ENCODE measurements at places on chromosomes 7 and 10.

GRCh38 chr10:106278383-106278782, 886.1 kb downstream of the SORCS1 start:
- DNase-seq, result no peak

DNA sequence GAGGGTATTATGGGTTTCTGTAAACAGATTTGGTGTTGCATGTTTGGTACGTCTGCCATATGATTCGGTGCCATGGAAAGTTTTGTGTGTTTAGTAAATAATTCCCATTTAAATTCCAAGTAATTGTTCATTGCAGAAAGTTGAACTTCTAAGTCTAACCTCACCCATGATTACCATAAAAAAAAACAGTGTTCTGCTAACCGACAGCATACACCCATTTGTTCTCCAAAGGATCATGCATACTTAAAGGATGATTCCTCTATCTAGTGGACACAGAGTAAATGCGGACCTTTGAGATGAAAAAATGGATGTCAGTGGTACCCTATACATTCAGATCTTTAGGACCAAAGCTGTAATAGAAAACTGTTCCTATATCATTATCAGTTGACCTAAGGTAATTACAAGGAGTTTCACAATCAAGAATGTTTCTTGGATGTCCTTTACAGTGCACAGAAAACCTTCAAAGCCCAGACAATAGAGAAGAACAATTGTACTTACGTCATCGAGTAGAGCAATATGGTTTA, 209.9 kb downstream of the CRPPA start:
- DNase-seq, result no peak

DNA sequence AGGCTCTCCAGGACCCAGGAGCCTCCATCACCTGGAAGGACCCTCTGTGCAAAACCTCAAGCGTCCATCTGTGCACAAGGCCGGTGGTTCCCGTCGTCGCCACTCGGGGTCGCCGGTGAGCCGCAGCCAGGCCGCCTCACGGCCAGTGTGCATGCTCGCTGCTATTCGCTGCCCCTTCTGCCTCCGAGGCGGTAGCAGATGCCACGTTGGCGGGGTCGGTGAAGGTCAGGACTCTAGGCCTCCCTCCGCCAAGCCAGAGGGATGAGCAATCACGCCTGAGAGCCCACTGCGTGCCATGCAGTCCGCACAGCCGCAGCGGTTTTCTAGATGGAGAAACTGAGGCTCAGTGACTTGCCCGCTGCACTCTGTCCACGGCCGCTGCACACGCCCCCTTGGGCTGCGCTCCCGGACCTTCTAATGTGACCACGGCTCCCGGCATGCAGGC, 5.7 kb downstream of the UPK3B start:
- peak; percentile 56 for DNase-seq

- DNase-seq, result peak; percentile 36
Measured at GRCh38 chr7:121329191-121330052, 622 bp downstream of the WNT16 start.

- no peak for DNase-seq
Measured at GRCh38 chr10:95837356-95837776, 70.4 kb upstream of the CC2D2B start.

GRCh38 chr7:130154501-130155317, 50.5 kb downstream of the TMEM209 start:
- peak; percentile 87 for DNase-seq

DNA sequence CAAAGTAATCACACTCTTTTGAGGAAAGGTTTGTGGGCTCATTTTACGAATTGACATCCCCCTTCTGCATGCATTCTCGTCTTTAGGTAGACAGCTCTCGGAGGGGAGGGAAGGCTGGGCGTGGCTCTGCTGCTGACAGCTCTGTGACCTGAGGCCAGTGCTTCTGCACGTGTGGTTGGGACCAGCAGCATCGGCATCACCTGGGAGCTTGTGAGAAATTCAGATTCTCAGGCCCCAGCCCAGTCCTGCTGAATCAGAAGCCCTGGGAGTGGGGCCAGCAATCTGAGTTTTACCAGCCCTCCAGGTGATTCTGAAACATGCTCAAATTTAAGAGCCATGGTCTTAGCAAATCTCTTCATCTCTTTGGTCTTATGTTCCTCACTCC, 89.4 kb downstream of the JCAD start:
- no peak for DNase-seq

- DNase-seq, result peak; percentile 52
Measured at GRCh38 chr10:114550756-114551635, 107.1 kb downstream of the ABLIM1 start.

DNA sequence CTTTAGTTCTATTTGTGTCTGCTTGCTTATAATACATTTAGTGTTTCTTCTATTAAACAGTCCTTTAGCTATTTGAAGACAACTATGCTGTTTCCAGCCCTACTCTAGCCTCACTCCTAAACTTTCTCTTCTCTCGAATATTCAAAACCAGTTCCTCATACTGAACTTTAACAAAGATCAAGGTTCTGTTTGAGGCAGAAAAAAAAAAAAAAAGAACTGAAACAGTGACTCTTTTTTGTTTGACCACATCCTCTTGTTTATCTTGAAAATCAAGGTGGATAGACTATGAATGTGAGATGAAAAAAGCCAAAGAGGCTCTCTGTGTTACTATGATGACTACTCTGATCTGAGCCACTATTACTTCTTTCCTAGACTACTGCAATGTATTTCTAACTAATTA, 154.3 kb downstream of the ZNF365 start:
- DNase-seq, result no peak

GRCh38 chr7:88928276-88928675, 132.7 kb upstream of the TEX47 start:
- no peak for DNase-seq

DNA sequence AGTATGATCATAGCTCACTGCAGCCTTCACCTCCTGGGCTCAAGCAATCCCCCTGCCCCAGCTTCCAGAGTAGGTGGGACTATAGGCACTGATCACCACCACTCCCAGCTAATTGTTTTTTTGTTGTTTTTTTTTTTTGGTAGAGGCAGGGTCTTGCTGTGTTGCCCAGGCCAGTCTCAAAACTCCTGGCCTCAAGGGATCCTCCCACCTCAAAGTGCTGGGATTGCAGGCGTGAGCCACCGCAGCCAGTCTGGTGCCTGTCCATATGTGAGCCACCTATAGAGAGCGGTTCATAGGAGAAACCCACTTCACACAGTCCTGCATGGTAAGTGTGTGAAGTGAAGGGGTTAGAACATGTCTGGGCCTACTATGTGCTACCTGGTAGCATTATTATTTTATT, 47.5 kb downstream of the SLC29A4 start:
- DNase-seq, result no peak

- no peak for DNase-seq
Measured at GRCh38 chr10:73225518-73225917, 21.5 kb downstream of the DNAJC9 start.

DNA sequence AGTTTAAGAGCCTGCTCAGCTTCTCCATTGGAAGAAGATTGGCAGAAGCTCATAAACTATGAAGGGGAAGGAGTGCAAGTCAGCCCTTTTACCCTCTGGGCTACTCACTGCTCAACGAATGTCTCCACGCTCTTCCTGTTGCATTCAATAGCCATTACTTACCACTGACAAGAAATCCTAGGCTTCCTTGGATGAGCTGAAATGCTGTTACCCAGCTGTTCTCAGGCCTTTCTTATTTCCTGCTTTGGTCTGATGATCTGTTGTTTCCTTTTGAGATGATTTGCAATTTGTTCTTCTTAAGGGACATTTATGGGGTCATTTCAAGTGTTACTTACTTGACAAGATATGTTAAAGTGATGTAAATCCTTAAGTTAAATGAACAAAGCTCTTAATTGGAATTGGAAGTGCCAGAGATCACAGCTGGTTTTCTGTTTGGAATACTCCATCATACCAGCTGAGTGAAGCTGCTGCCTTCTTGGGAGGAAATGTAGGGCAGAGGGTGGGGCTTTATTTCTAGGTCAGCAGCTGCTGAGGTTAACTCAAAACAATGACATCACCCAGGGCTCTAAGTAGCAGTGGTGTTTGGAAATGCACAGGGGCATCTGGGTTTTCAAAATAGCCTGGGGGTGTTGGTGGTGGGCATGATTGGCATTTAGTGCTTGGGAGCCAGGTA, 170.0 kb downstream of the PRKCQ start:
- DNase-seq, result peak; percentile 57

- DNase-seq, result no peak
Measured at GRCh38 chr7:24438232-24438631, 135.0 kb upstream of the PALS2 start.

GRCh38 chr7:127949769-127950222, 81.4 kb downstream of the LRRC4 start:
- no peak for DNase-seq

DNA sequence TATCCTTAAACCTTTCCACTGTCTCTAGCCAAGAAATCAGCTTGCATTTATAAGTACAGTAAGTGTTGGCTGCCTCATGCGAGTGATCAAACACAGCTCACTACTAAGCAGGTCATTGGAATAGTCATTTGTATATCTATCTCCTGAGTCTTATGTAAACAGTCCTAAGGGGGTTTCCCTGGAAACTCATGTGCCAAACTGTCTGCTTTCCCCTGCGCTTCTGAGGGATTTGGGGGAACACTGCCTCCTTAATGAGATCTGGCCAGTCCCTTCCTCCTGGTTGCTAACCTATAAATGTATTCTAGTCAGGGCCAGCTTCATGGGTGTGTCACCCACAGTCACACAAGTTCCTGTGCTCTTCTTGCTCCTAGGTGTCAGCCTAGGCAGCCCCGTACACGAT, 133.1 kb downstream of the CD36 start:
- no peak for DNase-seq

GRCh38 chr7:123819001-123819400, 26.0 kb upstream of the HYAL4 start:
- no peak for DNase-seq

DNA sequence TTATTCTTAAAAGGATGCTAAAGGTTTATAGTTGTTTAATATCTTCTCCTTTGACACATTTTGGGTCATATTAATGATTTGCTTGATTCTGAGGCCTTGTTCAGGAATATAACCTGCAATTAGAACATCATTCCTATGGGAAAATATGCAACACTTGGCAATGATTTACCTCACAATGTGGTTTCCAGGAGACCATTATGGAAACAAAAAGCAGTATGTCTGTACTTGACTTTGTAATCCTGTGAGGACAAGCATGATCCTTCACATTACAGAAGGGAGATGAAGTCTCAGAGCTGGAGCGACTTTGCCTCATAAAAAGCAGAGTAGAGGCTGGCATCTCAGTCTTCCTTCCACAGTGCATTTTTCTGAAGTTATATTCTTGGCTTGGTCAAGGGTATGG, 57.0 kb upstream of the CDCA7L start:
- DNase-seq, result no peak

DNA sequence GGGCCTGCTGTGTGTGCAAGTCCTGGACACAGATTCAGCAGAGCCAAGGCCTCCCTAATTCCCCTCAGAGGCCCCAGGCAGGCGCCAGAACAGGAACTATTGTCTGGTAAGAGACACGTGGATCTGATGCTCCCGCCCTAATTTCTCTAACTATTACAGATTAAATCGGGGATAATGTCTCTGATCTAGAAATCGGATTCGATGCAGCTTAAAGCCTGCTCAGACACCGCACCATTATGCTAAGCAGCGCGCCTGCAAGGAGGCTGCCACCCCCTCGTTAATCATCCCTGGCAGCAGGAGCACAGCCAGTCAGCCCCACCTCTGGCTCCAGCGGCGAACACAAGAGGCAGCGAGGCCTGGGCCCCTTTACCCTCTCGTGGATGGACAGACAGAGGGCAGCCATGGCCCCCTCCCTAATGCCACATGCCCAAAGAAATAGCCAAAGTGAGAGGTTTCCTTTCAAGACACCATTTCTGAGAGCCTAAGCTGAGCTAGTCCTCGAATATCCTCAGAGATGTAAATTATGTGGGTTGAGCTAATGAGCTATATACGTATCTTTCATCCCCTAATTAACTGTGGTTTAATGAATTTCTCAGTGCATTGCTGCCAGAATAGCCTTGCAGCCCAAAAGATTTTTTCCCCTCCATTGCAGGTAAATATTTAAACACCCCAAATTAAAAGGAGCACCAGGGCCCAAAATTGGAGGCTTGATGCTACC, 122.1 kb downstream of the GRID1 start:
- DNase-seq, result no peak

DNA sequence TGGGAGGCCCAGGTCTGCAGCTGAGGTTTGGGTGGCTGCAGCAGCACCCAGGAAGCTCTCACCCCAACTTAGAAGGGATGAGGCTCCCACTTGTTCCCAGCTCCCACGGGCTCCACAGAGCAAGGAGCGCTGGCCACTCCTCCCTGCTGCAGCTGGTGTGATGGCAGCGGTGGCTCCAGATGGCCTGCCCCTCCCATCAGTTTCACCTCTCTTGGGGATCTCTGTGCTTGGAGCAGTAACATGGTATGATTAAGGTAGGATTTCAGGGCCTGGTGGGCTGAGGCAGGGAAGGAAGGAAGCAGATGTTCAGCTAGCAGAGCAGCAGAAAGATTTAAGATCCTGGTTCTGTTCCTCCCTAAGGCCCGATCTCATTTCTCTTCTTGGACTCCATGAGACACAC, 66.8 kb upstream of the KIF5B start:
- peak; percentile 54 for DNase-seq

DNA sequence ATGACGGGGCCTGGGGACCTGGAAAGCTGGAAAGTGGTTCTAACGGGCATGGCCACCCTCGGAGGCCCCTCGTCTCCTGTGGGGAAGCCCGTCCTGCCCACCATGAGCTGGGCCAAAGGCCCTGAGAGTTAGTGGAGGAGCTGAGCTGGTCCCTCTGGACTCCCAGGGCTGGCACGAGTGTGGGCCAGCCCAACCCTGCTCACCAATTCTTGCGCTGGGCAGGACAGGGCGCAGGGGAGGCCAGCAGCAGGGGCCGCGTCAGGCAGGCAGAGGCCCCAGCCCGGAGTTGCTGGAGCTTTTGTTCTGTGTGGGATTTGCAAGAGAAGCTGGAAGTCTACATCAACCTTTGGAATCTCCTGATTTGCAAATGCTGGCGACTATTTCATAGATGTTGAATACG, 29.8 kb downstream of the UNCX start:
- DNase-seq, result no peak

DNA sequence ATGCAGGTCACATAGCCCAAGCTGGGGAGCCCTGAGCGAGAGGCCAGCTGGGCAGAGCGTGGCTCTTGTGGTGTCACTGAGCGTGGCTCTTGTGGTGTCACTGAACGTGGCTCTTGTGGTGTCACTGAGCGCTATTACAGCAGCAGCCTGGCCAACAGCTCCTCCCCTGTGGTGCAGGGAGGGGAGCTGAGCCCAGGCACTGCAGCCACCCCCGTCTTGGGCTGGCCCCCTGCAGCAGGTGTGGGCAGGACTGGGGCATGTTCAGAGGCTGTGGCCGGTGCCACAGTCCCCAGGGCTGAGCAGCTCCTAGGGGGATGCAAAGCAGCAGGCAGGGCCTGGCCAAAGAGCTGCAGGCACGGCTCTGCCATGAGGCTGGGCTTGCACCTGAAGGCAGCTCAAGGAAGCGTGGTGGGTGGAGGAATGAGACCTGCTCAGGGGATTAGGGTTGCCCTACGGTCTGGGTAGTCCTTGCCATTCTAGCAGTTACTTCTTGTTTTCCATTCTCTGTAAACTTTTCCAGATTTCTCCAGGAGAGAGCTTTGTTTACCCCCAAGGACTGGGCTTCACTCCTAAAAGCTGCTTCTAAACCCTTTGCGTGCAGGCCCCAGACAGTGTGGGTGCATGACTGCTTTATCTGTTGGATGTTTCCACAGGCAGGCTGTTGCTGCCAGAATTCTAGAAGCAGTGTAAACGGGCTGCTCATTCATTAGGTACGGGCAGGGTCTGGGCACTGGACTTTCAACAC, 29.2 kb downstream of the ZNF783 start:
- DNase-seq, result no peak
